Ureter (tissue), 1 donor: ENCODE measurements at places on chromosomes 12 and 14.
A peak's percentile ranks its signal among the peaks of the same experiment; 100 is the strongest.

- no peak for DNase-seq
Measured at GRCh38 chr14:39664646-39665045, 232.4 kb upstream of the FBXO33 start.

GRCh38 chr12:18373181-18373580, 111.9 kb downstream of the PIK3C2G start:
- no peak for DNase-seq

- DNase-seq, result no peak
Measured at GRCh38 chr14:95516554-95517181, at the start of gene SYNE3. SYNE3 (minus strand) TSS chr14:95516650; CDS start chr14:95475821, 40,829 bp downstream.

- DNase-seq, result no peak
Measured at GRCh38 chr12:28374556-28374955, 184.3 kb downstream of the CCDC91 start.

DNA sequence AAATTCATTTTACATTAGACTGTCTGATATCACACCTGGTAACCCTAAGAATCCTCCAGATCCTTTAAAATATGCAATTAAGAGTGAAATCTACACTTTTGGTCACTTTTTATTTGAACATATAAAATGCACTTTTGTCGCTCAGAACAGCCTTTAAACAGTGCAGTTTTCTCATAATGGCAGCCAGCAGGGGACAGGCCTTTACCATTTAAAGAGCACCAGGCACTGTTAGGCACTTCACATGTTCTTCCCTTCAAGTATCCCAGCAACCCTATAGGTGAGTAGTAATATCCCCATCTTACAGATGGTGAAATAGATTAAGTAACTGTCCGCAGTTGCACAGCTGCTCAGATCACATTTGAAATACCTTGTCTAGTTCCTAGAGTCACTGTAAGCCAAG, 11.3 kb upstream of the SAMD4A start:
- DNase-seq, result no peak

DNA sequence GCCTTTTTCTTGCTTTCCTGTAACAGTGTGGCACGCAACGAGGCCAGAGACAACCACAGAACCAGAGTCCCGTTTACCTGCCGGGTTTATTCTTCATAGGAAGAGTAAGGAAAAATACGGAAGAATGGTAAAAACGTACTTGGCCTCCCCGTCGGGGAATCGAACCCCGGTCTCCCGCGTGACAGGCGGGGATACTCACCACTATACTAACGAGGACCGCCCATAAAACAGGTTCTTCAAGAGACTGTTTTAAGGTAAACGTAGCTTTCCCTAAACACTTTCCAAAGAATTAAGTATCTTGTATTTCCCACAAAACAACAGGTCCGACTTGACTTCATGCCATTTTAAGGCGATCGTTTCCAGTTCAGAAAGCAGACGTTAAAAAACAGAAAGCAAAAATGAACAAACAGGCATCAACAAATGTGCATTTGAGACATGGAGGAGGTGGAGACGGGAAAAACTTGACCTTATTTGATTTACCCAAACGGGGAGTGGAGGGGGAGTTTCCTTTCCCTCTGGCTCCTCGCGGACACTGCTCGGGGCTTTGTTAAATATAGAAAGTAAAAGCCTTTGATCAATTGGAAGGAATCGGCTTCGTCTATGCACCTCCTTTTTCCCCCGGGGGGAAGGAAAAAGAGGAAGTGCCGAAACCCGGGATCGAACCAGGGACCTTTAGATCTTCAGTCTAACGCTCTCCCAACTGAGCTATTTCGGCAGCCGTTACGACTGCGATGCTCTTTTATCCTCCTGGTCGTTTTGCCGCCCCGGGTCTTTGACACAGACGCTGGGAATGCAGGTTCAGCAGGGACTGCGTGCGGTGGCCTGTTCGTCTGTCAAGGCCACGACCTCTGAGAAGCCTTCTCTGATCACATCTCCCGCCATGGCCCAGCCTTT, 13.0 kb upstream of the UBC start:
- peak; percentile 96 for DNase-seq

DNA sequence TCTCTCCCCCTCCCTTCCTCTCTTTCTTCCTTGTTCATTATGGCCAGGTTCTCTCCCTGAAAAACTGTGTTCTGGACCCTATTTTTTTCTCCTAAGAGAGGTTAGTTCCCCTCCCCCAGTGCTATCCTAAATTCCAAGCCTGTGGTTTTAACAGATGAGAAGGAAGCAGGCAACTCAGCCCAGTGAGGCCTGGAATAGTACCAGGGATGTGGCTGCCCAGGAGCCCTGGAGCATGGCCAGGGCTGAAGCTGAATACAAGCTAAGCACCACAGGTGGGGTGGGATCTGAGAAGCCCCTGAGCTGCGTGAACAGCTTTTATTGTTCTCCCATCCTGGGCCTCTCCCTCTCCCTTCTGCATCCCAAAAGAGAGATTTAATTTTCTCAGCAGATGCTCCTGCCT, 1581.3 kb upstream of the TMEM132C start:
- no peak for DNase-seq

GRCh38 chr12:13816394-13816793, 165.0 kb downstream of the GRIN2B start:
- DNase-seq, result no peak

GRCh38 chr14:54453252-54453651, 12.1 kb upstream of the CNIH1 start:
- DNase-seq, result no peak

- DNase-seq, result no peak
Measured at GRCh38 chr12:45183246-45183645, 32.6 kb upstream of the ANO6 start.

DNA sequence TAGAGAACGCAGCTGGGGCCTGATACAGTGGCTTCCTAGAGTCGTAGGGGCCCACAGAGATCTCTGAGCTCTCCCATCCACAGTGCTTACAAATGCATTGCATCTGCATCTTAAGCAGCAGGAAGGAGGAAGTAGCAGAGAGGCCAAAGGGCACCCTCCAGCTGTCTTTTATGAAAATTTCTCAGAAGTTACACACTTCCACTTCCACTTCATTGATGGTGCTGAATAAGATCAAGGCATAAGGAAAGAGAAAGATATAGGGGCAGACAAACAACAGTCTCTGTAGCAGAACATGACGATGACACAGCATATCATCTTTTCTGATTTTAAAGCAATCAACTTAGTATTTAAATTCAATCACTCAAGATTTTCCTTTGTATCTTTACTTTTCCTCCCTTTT, 51.6 kb upstream of the ABCC9 start:
- no peak for DNase-seq

DNA sequence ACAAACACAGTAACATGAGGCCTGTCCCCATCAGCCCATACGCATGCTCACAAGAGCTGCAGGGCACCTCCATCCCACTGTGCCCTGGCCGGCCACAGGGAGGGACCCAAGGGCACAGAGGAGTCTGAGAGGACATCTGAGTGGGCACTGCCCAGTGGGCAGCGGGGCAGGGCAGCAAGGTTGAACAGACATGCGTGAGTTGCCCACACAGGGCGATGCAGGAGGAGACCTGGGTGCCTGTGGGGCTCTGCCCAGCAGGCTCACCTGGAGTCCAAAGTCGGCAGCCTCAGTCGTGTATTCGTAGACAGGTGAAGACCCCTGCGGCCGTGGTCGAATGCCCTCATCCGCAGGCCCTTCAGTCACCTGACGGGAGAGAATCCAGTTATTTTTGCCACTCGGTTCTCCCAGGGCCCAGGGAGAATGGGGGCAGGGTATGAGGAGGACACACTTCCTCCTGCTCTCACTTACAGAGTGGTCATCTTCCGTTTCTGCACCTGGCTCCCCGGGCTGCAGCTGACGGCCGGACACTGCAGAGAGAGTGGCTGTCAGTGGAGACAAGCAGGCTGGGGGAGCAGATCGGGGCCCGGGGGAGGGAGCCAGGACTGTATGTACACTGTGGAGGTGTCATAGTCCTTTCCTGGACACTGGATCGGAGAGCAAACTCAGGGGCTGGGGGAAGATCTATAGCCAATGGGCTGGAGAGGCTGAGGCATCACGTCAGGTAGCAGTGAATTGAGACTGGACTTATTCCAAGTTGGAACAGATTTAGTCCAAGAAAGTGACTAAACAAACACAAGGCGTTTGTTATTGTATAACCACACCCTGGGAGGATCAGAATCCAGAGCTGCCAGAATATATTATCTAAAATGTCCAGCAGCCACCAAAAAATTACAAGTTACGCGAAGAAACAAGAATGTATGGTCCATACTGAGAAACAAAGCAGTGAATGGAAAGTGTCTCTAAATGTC, 20.7 kb downstream of the AHNAK2 start:
- DNase-seq, result no peak

DNA sequence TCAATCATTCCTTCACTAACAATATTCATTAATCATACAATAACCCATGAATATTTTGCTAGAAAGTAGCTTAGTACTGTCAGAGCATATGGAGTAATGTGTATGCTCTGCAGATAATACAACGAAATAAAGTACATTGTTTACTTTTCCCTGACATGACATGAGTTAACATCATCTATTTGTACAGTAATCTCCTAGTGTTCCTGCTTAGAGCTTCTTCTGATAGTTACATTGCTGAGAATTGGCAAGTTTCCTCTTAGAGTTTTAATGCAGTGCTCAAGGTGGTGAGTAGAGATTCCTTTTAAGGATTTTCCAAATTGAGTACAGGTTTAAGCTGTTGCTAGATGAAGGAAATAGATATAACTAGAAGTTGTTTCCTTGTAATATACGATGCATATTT, 164.5 kb upstream of the NPAS3 start:
- DNase-seq, result no peak

- no peak for DNase-seq
Measured at GRCh38 chr12:53225635-53226424, 6.2 kb downstream of the RARG start.

- DNase-seq, result peak; percentile 65
Measured at GRCh38 chr14:92649934-92650545, 98.4 kb downstream of the LGMN start.

DNA sequence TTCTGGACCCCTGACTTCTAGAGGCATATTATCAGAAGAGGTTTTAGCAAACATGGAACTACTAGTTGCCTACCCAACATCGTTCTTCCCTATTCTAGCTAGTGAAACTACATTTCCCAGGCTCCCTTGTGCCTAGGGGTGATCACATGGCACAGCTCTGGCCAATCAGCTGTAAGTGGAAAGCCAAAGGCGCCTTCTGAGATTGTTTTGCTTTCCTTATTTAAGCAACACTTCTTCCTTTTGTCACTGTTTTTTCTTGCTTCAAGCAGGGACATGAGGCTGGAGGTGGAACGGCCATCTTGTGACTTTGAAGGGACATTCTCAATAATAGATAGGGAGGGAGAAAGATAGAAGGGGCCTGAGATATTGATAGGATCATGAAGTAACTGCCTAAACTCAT, 136.7 kb downstream of the ZNF664 start:
- DNase-seq, result no peak
